ENCODE measurements at places on chromosomes 5 and 9. TPM values are rescaled to one million over a fixed set of nuclear protein-coding genes. Genes with fewer than 3 reads are reported as not detected.

NEUROG1 gene
- polyA plus RNA-seq: not detected

SPATA31C1 gene
- 0.12 TPM for polyA plus RNA-seq

IL3 gene
- not detected for polyA plus RNA-seq

DNA sequence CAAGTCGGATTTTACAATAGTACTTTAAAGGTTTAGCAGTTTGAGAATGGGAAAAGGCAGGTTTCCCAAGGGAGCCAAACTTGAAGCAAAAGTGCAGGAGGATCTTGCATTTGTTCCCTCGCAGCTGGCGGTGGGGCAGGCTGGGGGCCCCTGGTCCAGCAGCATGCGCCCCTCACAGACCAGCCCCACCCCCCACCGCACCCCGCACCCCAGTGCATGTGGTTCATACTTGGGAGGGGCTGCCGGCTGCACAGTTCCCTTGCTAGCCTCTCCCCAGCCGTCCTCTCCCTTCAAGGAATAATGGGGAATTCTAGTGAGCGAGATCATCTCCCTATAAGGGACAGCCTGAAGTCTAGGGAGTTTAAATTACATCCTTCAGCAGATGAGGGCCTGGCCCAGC lies 273.1 kb upstream of the IRX2 start:
- no peak for DNase-seq

GRCh38 chr9:4670591-4670990 lies 4.3 kb upstream of the SPATA6L start:
- DNase-seq: no peak

DNA sequence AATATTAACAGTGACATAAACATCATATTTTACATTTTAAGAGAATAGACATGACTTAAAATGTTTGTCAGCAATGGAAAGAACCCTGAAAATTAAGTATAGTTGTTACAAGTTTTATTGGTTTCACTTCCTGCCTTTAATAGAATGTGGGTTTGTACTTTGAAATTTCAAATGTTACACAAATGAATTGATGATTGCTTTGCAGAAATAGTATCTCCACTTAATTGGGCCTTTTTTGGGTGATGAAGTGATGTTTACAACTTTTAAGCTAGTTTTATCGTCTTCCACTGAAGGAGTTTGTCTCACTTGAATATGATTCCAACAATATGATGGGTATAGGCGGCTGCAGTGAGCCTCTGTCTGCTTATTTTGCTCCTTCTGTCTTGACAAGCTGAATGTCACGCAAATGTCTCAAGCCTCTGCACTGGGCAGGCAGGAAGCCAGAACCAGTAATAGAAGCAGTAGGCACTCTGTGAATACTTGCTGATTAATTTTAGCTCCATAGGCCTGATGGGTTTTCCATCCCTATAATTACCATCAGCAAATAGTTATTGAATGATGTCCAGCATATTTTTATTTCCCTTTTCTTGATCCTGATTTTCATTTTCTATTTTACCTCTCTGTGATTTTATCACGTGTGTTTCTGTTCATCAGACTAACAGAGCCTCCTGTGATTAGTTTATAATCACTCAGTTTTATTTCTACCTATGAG lies 10.6 kb upstream of the NR3C1 start:
- DNase-seq: no peak

DNA sequence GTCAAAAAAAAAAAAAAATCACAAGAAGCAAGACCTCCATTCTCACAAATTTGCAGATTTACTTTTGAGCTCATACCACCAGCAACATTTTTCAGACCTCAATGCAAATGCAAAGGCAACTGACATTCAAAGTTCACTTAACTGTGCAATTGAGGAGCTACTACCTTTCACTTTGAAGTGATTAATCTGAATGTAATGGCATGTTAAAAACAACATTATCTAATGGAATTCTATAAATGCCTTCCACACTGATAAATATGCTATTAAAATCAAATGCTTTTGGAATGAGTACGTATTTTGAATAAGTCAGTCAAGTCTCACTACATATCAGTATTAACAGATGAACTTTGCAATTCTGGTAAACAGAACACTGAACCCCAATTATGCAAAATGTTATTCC lies 32.3 kb downstream of the UBQLN1 start:
- DNase-seq: no peak

DNA sequence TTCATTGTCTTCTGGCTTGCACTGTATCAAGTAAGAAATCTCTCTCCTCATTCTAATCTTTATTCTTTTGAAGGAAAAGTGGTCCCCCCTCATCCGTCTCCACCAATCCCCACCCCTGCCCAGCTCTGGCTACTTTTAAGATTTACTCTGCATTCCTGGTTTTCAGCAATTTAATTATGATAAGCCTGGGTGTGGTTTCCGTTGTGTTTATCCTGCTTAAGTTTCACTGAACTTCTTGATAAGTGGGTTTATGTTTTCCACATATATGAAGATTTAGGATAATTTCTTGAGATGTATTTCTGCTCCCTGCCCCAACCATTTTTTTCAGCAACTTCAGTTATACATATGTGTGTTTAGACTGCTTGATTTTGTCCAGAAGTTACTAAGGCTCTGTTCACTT lies 46.5 kb downstream of the PTBP3 start:
- no peak for DNase-seq

DNA sequence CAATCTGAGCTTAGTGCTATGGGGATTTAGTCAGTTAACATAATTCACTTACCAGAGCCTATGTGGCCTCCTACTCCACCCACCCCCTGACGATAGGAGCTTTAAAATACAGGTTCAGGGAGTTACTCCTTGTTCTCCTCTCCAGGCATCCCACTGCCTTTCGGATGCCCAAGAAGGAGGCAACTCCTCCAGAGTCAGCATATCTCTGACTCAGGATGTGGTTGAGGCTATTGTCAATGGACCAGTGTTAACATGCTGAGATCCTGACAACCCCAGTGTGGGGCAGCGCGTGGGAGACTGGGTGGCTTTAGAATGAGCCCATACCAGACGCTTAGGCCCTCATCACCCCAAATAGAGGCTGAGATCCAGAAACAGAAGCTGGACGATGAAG lies 27.4 kb downstream of the BICD2 start:
- DNase-seq: no peak

GRCh38 chr5:149559706-149560105 lies 8.5 kb upstream of the CSNK1A1 start:
- DNase-seq: no peak

Measured in muscle of back (tissue), 13 donors.